Suppressor macrophage treated with lipopolysaccharide for 1 hour (primary cell): ENCODE measurements at places on chromosomes 3 and 15.

GRCh38 chr3:97871186-97871585, 49.4 kb downstream of the CRYBG3 start:
- no peak for DNase-seq

DNA sequence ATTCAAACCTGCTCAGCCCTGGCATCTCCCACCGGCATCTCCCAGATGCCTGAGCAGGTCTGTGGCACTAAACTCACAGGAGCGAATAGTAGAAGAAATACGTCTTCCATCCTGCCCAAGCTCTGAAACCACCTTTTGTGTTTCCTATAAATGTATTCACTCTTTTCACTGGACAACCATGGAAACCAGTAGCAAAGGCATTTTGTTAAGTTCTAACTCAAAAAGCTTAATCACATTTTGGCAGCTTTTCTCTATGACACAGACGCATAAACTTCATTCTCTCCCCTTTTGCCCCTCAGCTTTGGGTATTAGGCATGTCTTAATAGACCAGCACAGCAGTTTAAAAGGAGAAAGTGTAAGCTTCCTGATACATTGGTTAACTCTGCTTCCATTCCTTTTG, 24.5 kb upstream of the ARNT2 start:
- no peak for DNase-seq

- DNase-seq, result no peak
Observed at GRCh38 chr15:44289259-44289790, 806 bp downstream of the GOLM2 start.

- no peak for DNase-seq
Observed at GRCh38 chr3:42266085-42266484, at the start of gene CCK. Gene CCK (minus strand): TSS chr3:42266185. CDS start chr3:42263630, 2,555 bp downstream.

DNA sequence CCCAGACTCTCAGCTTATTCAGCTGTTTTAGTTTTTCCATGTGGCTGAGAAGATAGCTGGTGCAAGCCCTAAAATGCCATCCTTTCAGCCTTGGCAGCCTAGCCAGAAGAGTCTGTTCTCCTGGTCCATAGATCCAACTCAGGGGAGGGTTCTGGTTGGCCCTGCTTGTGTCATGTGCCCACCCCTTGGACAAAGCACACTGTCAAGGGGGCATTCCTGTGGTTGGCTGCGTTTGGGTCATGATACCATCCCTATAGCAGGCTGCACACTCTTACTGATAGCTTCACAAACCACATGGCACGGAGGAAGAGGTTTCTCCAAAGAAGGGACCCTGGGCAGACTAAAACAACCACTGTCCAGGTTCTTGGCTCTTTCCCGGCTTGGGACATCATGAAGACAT, 8.4 kb upstream of the FSTL1 start:
- DNase-seq, result no peak

DNA sequence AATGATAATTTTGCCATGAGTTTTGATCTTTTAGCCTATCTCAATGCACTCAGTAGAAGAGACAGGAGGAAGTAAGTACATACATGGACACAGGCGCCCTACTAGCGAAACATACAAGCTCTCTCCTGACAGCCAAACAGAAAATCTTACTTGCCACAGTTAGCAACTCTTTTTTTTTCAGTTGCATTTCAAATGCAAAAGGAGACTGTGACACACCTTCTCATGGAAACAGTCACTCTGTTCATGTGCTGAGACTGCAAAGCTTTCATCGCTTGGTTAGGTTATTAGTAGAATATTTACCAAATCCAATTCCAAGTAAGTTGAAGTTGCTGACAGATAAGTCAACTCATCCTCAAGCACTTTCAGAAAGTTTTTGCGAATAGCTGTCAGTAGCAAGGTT, 223.3 kb downstream of the FOXP1 start:
- no peak for DNase-seq

- peak; percentile 34 for DNase-seq
Observed at GRCh38 chr3:155870945-155871745, 695 bp downstream of the GMPS start.

DNA sequence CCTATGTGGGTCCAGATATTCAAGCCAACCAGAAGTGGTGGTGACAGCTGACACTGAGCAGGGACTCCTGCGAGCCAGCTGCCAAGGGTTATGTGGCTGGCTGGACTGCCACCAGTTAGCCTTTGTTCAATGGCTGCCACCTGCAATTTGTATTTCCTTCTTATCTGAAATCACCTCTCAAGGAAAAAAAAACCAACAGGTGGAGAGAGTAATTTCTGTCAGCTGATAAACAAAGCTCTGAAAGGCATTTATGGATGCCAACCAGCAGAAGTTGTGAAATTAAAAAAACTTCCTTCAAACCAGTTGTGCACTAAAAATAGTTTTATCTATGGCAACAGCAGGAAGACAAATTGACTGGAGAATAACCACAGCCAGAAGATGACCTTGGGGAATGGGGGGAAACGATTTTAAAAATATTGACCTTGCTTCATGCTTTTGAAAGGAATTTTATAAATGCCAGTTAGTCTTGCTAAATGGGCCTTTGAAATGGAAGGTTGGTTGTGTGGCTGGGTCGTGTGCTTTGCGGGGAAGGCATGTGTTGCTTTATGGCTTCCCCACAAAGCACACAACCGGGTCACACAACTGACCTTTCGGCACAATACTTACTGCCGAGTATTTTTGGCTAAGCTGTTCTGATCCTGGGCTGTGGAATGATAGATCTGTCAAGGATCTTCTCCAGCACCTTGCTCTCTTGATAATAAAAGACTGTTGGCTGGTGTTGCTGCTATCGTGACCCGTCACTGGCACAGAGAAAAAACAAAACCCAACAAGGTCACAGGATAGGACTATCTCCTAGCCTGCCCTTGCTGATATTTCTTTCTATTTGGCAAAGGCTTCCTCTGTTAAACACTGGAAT, 3.5 kb downstream of the MYZAP start:
- DNase-seq, result no peak

GRCh38 chr3:193848547-193848946, 255.5 kb downstream of the OPA1 start:
- DNase-seq, result no peak

- DNase-seq, result no peak
Observed at GRCh38 chr3:35522450-35522849, 116.9 kb upstream of the ARPP21 start.

- DNase-seq, result no peak
Observed at GRCh38 chr3:189588475-189589178, 42.6 kb upstream of the TP63 start.

- peak; percentile 93 for DNase-seq
Observed at GRCh38 chr3:22713936-22714335, 489.2 kb upstream of the UBE2E2 start.

DNA sequence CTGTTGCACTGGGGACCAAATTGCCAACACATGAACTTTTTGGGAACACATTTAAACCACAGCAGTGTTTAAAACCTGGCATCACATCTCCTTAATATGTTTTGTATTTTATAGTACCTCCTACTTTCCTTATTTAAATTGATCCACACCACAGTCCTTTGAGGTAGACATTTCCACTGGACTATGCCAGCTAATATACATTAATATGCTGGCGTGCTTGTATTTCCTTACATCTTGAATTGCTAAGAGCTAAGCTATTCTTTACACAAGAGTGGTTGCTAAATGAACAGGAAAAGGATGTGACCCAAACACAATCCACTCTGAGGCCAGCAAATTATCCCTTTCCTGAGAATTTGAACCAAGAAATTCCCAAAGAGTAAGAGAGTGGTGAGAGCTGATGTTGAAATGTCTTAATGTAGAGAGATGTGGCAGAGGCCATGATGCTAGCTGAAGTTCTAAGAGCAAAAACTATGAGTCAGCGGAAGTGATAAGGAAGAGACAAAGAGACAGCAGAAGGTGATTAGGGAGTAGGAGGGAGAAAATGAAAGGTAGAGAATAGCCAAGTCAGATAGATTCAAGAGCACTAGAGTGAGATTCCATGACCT, 131.2 kb downstream of the CD47 start:
- DNase-seq, result no peak

DNA sequence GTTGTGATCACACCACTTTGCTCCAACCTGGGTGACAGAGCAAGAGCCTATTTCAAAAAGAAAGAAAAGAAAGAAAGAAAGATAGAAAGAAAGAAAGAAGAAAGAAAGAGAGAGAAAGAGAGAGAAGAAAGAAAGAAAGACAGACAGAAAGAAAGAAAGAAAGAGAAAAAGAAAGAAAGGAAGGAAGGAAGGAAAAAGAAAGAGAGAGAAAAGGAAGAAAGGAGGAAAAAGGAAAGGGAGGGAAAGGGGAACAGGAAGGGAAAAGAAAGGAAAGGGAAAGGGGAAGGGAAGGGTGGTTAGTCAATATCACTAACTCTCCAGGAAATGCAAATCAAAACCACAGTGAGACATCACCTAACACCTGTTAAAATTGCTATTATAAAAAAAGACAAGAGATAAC, 18.2 kb downstream of the OR5K4 start:
- DNase-seq, result no peak

DNA sequence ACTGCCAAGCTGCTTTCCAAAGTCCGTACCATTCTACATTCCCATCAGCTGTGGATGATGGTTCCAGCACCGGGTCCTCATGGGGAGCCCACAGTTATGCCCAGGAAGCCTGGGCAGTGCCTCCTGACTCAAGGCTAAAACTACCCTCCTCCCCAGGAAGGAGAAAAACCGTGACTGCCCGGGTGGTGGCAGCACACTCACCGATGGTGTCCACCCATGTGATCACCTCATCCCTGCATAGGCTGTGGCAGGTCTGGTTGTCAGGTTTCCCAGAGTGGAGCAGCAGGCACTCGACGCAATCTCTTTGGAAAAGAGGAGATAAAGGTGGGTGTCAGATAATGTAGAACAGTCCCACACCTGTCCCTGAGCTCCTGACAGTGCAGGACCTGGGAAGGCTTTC, 38.6 kb downstream of the UMPS start:
- DNase-seq, result peak; percentile 22

DNA sequence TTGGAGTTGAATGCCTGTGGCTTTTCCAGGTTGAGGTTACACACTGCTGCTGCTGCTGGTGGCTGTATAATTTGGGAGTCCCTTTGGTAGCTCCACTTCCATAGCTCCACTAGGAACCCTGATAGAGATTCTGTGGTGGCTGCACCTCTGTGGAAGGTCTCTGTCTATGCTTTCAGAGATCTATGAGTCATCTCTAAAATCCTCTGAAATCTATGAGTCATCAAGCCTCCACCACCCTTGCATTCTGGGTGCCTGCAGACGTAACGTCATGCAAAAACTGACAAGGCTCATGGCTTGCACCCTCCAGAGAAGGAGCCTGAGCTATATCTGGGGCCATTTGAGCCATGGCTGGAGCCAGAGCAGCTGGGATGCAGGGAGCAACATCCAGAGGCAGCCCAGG, 1037.0 kb upstream of the CFAP20DC start:
- peak; percentile 22 for DNase-seq

DNA sequence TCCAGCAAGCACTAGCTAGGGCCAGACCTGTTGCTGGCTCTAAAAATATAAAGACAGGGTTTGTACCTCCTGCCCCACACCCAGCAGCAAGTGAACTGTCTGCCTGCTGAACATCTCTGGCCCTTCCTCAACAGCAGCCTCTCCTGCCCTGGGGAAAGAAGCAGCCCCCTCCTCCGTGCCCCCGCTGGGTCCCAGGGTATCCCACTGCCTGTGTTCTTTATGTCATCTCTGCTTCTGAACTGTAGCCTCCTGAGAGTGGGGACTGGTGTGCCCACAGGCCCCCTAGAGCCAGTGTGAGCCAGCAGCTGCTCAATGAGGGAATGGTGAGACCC, 54.5 kb downstream of the ACAD9 start:
- no peak for DNase-seq

GRCh38 chr15:100279446-100279845, 62.3 kb downstream of the ADAMTS17 start:
- no peak for DNase-seq

- DNase-seq, result no peak
Observed at GRCh38 chr15:69735121-69735520, 282.5 kb downstream of the RPLP1 start.

DNA sequence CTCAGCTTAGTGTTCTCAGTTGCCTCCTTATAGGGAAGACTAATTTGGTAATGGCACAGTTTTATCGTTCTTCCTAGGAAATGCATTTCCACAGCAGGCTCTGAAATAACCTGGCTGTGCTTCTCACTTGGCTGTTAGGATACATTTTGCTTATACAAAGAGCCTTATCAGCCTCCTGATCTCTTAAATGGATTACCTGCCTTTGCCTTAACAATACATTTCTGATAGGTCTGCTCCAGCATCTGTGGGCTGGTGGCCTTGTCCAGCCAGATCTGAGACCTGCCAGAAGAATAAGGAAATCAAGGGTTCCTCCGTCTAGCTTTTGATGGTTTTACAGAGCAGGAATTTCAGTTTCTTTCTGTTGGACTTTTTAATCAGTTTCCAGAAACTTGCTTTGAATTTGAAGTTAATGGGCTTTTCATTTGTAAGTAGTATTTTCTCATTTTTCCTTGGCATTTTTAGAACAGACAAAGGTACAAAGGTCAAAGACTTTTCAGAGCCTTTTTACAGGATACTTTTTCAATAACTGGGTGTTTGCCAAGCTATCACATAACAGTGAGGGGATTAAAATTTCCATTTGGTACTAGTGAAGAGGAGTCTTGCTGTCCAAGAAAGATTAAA, 116.3 kb downstream of the AKAP13 start:
- no peak for DNase-seq

GRCh38 chr3:46881596-46882376, 4.3 kb downstream of the PTH1R start:
- no peak for DNase-seq

DNA sequence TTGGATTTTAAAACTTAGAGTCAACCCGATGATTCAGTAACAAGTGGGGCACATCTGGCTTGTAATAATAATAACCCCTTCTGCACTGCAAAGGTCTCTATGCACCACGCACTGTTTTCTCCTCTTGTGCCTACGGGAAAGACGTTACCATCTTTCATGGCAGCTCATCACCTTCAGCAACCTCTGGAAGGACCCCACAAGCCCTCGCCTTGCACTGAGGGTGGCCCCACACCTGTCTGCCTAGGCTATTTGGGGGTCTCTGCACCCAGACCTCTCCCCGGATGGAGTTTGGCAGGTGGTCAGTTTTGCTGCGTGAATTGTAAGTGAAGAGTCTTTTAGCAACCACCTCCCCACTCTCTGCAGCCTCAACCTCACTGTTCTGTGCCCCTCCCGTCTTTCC, 138.6 kb upstream of the MEF2A start:
- no peak for DNase-seq

DNA sequence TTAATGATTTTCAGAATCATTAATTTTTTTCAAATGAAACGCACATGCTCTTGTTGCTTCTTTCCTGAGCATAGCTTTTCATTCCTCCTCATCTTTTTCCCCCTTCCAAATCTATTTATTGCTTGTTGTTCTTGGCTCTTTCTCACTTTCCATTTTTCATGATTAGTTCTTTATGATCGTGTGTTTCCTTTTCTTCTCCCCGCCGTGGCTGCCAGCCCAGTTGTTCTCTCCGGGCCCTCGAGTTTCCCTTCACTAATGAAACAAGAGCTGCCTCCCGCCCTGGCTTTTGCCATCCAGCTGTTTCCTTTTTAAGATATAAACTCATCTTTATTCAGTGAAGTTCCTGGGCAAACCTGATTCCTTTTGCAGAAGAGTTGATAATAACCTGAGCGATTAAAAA, 170.2 kb upstream of the NR2F2 start:
- DNase-seq, result no peak

GRCh38 chr3:86949850-86950249, 41.1 kb downstream of the VGLL3 start:
- DNase-seq, result no peak

- DNase-seq, result peak; percentile 85
Observed at GRCh38 chr15:101258238-101259144, 6.6 kb upstream of the CHSY1 start.
